ENCODE measurements at places on chromosomes 6 and 20.

- no peak for DNase-seq
These were observed 21.0 kb downstream of the LRP11 start for GRCh38 chr6:149843051-149843633.

GRCh38 chr6:147664092-147664491, 155.6 kb downstream of the SAMD5 start:
- no peak for DNase-seq

- no peak for DNase-seq
These were observed 190.6 kb upstream of the PMEPA1 start for GRCh38 chr20:57900226-57900905.

DNA sequence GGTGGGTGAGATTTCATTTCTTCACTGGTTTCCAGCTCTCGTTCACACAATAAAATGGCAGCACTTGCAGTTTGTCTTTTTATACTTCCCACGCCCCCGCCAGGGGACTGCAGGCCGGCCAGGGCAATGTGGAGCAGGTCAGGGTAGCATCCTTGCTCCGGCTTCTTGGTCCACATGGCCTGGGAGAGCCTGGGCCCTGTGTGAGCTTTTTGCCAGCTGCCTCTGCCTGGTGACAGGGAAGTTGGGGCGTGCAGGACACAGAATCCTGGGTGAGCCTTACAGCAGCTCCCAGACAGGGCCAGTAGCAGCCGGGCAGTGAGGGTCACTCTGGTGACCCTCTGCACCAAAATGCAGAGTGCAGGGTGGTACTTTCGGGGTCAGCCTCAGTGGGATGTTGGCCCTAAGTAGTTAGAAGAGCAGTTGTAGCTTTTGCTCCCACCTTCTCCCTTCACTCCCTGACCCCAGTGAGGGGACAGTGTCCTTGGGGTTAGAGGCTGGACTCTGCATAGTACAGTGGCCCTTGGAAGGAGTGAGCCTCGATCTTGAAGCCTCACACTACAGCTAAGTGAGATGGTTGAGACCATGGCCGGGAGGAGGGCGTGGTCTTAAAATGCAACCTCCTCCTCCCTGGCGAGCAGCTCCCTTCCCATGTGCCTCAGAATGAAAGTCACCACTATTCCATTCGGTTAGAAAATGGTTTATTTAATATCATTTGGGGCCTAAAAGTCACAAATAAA, 23.8 kb downstream of the PYGB start:
- DNase-seq: no peak

DNA sequence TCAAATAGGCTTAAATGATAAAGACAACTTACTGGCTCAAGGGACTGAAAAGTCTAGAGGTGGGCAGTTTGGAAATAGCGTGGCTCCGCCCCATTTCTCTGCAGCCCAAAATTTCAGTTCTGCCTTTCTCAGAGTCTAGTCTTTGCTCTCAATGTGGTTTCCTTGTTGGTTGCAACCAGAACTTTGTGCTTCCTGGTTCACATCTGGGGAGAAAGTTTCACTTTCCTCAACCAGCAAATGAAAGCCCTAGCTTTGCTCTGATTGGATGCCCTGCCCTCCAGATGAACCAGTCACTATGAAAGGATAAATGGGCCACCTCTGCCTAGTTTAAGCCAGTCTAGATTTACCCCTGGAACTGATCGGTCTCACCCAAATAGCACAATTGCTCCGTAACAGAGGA, 14.9 kb downstream of the SYCP2L start:
- no peak for DNase-seq

DNA sequence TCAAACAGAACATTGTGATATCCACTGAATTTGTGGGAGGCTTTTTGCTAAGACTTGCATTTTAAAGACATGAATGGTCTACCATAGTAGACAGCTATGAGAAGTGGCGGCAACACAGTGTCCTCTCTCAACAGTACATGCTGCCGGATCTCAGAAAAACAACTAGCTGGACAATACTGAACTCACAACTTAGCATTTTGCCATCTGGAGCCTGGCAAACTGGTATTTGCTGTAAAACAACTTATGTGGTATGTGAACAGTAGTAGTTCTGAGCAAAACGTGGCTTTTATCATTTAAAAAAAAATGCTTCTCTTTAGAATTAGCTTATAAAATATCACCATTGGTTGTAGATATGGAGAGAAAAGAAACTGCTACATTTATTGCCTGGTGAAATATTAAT, 3.3 kb upstream of the PXDC1 start:
- no peak for DNase-seq

All from activated CD8-positive, alpha-beta memory T cell treated with anti-CD3 and anti-CD28 coated beads for 4 hours (primary cell).